Anterior cingulate cortex (tissue), 58 donors: ENCODE measurements at places on chromosomes 11 and 22.
A peak's percentile ranks its signal among the peaks of the same experiment; 100 is the strongest.

- DNase-seq, result no peak
Measured at GRCh38 chr11:109847621-109848020, 245.6 kb upstream of the ZC3H12C start.

GRCh38 chr11:12770966-12771597, 96.9 kb downstream of the TEAD1 start:
- no peak for DNase-seq

GRCh38 chr11:34262531-34263081, 95.2 kb downstream of the ABTB2 start:
- peak; percentile 28 for DNase-seq

DNA sequence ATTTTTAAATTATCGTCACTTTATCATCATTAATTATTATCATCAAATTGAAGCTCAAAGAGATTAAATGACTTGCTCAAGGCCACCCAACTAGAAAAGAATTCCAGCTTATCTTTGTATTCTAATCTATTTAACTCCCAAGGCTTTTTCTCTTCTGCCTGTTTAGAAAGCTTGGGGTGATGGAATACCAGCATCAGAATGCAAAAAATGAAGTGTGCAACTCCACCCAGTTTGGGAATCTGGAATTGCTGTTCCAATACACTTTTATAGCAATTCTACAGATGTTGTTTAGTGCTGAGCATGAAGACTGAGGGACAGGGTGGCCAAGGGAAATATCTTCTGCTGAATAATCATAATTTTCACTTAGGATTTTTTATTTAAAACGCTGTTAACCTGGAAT, 97.2 kb upstream of the FIBIN start:
- no peak for DNase-seq

DNA sequence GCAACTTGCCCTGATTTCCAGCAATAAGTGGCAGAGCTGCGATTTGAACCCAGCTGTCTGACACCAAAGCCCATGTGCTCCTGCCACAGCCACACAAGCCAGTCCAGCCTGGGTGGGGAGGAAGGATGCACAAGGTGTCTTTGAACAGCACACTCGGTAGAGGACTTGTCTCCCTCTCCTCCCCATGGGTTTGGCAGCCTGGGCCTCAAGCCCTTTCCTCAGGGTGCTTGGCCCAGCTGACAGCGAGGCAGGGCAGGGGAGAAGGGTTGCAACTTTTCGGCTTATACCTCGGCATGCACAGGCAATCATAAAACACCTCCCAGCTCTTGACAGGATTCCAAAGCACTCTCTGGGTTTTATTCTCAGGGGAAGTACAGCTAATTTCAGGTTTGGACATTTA, 19.3 kb downstream of the ASPHD2 start:
- DNase-seq, result no peak

GRCh38 chr11:96284917-96285316, 58.1 kb downstream of the MAML2 start:
- no peak for DNase-seq

- DNase-seq, result no peak
Measured at GRCh38 chr11:113248702-113249490, 65.5 kb upstream of the TTC12 start.

GRCh38 chr22:34808618-34809017, 257.3 kb upstream of the ISX start:
- no peak for DNase-seq

DNA sequence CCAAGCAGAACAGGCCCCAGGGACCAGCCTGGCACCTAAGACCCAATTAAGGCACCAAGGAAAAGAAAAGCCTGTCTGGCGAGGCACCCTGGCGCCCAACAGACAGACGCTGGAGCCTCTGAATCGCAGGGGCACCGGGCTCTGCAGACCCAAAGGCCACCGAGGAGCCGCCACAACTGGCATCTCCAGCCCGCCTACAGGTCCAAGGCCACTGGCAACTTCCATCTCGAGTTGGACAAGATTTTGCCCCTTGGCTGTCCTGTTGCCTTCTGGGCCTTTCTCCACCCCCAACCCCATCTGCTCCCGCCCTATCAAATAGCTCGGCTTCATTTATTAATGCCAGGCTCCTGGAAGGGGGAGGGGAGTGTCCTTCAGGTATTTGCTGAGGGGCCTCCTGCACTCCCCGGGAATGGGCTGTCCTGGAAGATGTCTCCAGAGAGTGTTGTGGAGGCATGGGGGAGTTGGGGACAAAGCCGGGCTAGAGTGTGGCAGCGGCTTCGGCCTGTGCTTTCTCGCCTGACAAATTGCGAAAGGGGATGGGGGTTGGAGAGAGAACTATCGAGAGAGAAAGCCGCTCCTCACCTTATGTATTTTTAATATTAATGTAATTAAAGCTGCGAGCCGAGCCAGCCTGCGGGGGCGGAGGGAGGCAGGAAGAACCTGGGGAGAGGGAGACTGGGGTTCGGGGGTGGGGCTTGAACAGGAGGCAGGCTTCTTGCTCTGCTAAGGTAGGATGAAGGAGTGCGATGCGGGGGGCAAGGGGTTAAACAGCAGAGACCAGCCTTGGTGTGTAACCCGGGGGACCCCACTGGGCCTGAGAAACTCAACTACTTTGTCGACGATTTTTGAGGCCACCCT, 2.0 kb downstream of the DSCAML1 start:
- no peak for DNase-seq

DNA sequence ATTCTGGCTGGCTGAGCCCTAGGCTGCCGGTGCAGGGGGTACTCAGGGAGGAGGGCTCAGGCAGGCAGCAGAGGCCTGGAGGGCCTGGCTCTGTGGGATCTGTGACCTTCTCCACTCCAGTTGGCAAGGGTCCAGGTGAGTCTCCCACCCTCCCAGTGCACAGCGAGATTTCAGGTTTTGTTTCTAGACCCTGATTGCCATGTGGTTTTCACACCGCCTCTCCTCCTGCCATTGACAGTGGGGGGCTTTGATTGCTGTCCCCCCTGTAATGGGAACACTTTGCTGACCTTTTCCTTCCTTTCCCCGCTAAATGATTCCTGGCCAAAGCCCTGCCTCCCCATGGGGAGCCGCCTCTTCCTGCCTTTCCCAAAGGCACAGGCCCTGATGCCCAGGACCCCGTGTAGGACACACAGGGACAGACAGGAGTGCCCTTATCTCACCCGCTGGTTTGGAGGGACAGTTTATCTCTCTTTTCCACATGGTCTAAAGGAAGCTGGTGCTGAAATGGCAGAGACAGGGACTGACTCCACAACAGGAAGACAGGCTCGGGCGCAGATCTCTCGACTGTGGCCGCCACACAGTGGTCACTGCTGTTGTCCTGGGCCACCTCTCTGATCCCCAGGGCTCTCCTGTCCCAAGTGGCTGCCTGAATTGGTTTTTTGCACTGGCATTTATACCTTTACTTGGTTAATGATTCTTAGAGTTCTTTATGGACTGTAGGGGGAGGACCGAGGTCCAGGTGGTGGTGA, 43.4 kb downstream of the BCR start:
- no peak for DNase-seq

DNA sequence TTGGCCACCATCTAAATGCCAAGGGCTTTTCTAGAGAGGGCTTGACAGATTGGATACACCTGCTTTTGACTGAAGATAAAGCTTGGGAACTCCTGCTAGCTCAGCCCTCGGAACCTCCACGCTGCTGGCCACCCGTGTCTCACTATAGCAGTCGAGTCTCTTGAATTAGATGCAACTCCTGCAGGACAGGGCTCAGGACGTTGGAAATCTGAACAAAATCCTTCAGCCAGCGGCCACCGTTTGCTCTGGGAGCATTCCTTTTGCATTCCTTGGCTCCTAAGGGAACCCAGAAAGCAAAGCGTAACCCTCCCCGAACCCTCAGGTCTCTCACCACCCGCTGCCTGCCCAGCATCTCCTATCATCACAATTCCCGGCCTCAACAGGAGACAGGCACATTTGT, 77.8 kb downstream of the GRIK4 start:
- DNase-seq, result no peak

DNA sequence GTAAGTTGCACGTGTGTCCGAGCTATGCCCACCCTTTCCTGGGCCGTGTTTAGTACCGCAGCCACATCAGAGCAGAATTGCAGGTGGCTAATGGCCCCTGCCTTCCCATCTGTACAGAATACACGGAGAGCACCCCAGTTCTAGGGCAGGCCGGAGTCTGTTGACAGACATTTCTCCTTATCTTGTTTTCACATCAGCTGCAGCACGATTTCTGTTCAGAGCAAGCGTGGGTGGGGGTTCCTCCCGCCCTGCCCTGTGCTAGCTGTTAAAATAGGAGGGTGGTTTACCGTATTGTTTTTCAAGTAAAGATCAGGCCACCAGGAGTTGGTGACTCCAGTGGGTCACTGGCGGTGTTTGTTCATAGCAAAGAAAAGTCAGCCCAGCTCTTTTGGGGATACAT, 41.1 kb downstream of the UBASH3B start:
- no peak for DNase-seq

DNA sequence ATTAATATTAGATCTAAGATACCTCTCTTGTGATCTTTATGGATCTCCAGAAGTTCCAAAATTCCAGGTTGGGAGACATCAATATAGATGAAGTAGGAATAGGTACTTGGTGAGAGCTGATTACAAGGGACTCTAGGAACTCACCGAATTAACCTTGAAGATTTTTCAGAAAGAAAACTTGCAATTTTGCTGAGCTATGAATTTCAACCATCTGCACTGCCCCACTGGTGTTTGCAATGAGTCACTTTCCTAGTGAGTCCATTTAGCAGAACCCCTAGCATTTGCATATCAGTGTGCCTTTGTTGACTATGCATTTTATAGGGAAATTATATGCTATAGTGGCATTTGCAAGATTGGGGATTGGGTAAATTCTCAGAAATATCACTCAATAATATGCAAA, 122.0 kb downstream of the CTNND1 start:
- DNase-seq, result no peak

GRCh38 chr11:20258376-20258895, 98.2 kb upstream of the DBX1 start:
- no peak for DNase-seq

GRCh38 chr11:48055292-48056132, 75.2 kb downstream of the PTPRJ start:
- DNase-seq, result no peak
